Stimulated activated CD4-positive, alpha-beta T cell treated with anti-CD3 and anti-CD28 coated beads, Interleukin-1b, Interleukin-23, amount 100 ng/mL, for 24 hours (primary cell): ENCODE measurements at places on chromosomes 7 and 10.

GRCh38 chr7:158101821-158102450 lies 485.7 kb downstream of the PTPRN2 start:
- no peak for DNase-seq

GRCh38 chr7:142880876-142881505 lies 4.6 kb downstream of the TRPV6 start:
- DNase-seq, result no peak

DNA sequence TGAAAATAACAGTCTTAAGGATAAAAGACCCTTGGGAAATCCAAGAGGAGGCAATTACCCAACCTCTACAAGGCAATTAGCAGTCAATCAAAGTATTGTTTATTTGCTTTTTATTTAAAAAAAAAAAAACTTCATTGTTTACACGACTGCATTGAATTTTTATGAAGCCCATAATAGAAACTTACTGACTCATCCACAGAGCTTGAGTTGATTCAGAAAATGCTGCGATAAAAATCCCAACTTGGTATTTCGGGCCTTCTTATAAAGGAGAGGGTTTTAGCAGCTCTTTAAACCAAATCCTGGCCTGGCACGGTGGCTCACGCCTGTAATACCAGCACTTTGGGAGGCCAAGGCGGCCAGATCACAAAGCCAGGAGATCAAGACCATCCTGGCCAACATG lies 69.2 kb upstream of the PALS2 start:
- DNase-seq, result no peak

DNA sequence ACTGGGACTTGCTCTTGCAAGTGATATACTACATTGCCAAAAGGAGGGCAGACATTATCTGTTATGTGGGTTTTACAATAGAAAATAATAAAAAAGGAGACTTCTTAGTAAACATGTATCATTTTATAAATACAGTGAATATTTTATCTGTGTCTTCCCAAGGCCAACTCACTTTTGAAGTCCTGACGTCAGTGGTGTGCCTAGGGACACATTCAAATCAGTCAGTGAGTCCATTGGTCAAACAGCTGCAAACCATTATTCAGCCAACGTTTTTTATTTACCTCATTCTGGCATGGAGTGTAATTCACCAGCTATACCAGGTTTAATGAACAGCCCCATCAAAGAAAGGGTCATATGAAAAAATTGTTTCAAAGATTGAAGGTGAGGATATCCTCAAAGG lies 263.7 kb downstream of the IPMK start:
- no peak for DNase-seq

DNA sequence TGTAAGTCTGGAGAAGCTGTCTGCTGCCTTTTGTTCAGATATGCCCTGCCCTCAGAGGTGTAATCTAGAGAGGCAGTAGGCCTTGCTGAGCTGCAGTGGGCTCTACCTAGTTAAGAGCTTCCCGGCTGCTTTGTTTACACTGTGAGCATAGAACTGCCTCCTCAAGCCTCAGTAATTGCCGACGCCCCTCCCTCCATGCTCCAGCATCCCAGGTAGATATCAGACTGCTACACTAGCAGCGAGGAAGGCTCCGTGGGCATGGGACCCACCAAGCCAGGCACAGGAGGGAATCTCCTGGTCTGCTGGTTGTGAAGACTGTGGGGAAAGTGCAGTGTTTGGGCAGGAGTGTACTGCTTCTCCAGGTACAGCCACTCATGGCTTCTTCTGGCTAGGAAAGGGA lies 26.4 kb upstream of the CXCL12 start:
- DNase-seq, result no peak

DNA sequence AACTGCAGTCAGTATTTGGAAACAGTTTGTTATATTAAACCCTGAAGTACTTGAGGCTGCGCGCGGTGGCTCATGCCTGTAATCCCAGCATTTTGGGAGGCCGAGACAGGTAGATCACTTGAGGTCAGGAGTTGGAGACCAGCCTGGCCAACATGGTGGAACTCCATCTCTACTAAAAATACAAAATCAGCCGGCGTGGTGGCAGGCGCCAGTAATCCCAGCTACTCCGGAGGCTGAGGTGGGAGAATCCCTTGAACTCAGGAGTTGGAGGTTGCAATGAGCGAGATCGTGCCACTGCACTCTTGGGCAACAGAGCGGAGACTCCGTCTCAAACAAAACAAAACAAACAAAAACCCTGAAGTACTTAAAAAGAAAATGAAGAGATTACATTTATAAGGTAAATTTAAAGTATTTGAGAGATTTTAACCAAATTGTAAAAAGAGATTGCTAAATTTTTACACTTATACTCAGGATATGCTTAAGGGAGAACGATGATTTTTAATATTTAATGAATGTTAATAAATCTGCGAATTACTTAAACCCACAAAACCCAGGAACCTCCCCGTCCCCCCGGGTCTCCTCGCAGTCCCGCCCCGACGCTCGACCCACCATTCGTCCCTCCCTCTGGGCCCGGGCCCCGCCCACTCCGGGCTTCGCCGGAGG lies 425 bp upstream of the MTG1 start:
- DNase-seq, result no peak

- DNase-seq, result no peak
Observed at GRCh38 chr10:98589007-98589406, 142.3 kb upstream of the HPS1 start.

DNA sequence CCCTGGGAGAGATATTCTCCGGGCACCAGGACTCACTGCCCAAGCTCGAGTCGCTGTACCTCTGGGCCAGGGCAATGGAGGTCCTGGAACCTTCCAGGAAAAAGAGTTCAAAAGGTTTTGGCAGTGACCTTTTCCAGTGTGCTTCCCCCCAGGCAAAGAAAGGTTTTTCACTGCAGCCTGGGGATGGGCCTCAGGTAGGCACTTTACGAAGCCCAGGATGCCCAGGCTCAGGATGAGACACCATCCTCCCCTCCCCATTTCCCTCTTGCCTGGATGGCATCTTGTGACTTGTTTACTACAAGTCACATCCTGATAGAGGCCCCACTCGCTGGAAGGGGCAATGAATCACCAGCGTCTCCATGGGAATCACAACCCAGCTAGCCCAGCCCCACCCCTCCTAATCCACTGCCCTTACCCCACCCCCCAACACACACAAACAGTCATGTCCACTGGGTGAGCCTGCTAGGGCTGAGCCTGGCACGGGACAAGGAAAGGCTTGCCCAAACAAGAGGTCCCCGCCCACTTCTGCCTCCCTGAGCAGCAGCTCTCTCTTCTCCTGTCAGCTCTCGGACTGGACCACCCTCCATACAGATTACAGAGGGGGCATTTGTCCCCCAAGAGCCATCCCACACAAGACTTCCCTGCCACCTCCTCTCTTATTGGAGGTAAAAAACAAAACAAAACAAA lies 93.8 kb upstream of the SMNDC1 start:
- no peak for DNase-seq

DNA sequence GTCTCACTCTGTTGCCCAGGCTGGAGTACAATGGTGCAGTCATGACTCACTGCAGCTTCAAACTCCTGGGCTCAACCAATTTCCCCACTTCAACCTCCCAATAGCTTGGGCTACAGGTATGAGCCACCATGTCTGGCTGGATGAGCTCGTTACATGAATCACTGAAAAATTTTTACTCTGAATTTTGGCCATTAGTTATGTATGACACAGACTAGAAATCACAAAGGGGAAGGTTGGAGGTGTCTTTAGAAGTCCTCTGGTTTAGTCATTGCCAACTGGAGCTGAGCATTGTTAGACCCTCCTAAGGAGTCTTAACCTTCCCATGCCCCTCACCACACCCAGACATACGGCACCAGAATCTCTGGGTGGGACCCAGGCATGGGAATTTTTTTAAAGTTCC lies 34.7 kb downstream of the SVIL start:
- DNase-seq, result no peak
